NCI-H226 (cell line): ENCODE measurements at places on chromosomes 12 and 14.

- DNase-seq: no peak
Measured at GRCh38 chr14:101827286-101827685, 65.8 kb downstream of the PPP2R5C start.

- no peak for DNase-seq
Measured at GRCh38 chr12:21613931-21614330, 9.3 kb upstream of the GYS2 start.

- no peak for DNase-seq
Measured at GRCh38 chr12:30976206-30976605, 49.7 kb downstream of the TSPAN11 start.

DNA sequence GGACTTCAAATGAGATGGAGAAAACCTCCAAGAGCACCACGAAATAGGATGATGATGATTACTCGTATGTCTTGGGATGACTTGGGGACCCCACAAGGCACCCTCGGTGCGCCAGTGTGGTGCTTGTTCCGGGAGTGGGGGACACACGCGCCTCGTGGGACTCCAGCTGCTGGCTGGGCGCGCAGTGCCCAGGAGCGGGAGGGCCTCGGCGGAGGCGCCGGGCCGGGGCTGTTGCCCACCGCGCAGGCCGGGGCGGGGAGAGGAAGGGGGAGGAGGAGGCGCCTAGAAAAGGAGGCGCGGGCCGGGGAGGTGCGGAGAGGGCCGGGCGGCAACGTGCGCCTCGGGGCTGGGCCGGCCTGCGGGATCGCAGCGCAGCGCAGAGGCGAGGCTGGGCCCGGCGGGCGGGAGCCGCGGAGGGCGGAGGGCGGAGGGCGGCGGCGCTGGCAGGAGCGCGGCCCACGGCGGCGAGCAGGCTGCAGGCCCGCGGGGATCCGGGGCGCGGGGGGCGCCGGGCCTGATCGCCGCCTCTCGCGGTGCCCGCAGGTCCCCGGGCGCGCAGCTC lies at the start of gene RFLNA:
TSS of gene RFLNA (plus strand) at position 314 of the 562 bp plus-strand sequence. CDS start 337 bp downstream, outside the sequence.
- peak; percentile 66 for DNase-seq

- DNase-seq: no peak
Measured at GRCh38 chr12:52123487-52124186, 44.1 kb downstream of the SMIM41 start.

- DNase-seq: peak; percentile 7
Measured at GRCh38 chr14:37974421-37974820, 233.3 kb upstream of the SSTR1 start.

- DNase-seq: no peak
Measured at GRCh38 chr12:9961901-9962300, 9.3 kb upstream of the CLEC12A start.

DNA sequence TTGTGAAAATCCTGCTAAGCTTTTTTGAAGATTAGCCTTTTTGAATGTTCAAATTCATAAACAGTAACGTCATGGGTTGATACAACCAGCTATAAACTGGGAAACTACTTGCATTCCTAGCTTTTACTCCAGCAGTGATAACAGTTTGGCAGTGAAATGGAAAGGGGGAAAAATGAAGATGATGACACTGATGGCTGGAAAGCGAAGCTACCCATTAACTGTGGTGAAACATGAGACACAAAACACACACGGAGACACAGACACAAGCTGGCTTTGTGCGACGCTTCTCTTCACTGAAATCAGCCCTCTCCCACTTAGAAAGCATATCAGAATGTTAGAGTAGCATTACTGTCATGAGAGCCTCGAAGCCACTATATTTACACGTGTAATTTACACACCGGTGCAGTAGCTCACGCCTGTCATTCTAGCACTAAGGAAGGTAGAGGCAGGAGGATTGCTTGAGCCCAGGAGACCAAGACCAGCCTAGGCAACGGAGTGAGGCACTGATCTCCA lies 15.7 kb downstream of the VPS37B start:
- DNase-seq: peak; percentile 78

GRCh38 chr12:115820656-115821055 lies 456.8 kb downstream of the MED13L start:
- no peak for DNase-seq

DNA sequence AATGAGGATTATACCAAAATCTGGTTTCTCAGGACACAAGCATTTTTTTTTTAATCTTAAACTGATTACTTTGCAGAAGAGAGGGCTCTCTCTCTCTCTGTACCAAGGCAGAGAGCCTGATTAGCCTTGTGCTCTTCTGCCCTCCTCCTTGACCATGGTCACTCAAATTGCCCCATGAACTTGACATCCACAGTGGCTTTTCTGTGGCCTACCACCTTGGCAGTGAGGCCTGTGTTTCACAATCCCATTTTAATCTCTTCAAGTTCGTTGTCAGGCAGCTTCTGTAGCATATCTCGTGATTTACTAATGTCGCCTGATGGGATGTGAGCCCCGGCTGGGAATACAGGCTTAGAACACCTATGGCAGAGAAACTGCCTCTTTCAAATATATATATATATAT lies 30.7 kb upstream of the PWP1 start:
- DNase-seq: no peak

DNA sequence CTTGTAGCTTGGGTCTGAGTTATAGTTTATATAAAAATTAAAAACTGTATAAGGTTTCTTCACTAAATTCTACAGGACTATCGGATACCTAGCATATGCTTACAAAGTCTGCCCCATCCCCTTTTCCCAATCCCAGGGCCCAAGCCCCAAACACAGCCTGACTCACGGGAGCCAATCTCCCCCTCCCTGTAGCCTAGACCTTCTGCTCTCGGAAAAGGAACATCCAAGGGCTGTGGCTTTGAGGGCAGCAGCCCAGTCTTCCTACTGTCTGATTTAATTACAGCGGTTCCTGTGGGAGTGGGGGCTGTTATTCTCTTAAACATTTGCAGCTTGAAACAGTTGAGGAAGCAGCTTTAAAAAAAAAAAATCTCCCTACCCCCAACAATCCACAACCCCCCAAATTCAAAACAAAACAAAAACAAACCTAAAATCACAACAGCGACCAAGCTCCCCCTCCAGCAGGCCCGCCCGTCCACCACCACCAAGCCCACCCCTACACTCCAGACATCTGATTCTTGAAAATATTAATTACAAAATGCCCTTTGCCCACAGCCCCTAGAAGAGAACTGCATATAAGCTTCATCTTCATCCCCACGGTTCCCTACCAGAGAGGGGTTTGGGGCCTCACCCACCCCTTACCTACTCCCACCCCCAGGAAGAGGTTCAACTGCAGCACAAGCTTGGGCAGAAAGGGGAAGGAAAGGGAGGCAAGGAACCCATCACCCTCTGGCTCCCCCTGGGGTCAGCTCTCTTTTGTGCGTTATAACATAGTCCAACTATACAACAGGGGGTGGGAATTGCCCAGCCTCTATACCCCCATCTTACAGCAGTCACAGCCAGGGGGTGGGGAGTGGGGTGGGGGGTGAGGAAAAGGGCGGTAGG lies 1.1 kb upstream of the PRKAG1 start:
- DNase-seq: peak; percentile 20

- DNase-seq: no peak
Measured at GRCh38 chr14:36976571-36977023, 195.8 kb downstream of the SLC25A21 start.

GRCh38 chr12:115044073-115044472 lies 360.1 kb upstream of the TBX3 start:
- no peak for DNase-seq

- DNase-seq: no peak
Measured at GRCh38 chr14:54660604-54661111, 93.7 kb downstream of the SAMD4A start.

DNA sequence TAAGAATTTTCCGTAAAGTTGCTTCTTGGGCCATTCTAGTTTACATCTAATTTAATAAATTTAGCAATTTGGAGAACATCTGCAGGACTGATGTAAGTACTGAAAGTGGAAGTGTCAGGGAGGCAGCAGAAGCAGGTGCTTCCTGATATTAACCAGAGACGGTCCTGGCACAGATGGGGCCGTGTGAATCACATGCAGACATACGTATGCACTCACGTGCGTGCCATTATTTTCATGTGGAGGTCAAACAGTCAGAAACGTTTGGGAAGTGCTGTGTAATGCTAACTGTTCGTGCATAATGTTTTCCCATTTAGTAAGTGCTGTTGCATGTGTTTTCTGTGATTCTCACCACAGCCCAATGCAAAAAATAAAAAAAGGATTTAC lies 87.8 kb upstream of the DYNC1H1 start:
- no peak for DNase-seq

GRCh38 chr12:42507565-42507964 lies 82.0 kb downstream of the PRICKLE1 start:
- no peak for DNase-seq

GRCh38 chr14:58639842-58640484 lies 2.2 kb downstream of the DACT1 start:
- peak; percentile 51 for DNase-seq

- DNase-seq: no peak
Measured at GRCh38 chr12:99059824-99060511, 414.9 kb downstream of the APAF1 start.

- no peak for DNase-seq
Measured at GRCh38 chr14:96274543-96274942, 18.5 kb downstream of the BDKRB1 start.

DNA sequence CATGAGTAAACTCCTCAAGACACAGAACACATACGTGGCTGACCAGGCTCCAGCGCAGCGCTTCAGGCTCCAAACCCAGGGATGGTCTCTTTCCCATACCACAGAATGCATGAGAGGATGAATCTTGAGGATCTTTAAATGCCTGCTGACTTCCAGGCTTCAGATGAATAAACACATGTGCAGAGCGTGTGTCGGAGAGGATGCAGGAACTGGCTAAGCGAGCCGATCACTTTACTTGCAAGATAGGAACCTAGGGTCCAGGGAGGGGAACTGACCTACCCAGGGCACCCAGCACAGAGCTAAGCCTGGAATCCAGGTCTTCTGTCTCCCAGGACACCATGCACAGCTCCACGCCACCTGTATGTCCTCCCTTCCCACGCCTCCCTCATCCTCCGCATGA lies 209.8 kb downstream of the BCL11B start:
- no peak for DNase-seq

GRCh38 chr12:87140262-87140661 lies 884.1 kb upstream of the MGAT4C start:
- DNase-seq: peak; percentile 97

DNA sequence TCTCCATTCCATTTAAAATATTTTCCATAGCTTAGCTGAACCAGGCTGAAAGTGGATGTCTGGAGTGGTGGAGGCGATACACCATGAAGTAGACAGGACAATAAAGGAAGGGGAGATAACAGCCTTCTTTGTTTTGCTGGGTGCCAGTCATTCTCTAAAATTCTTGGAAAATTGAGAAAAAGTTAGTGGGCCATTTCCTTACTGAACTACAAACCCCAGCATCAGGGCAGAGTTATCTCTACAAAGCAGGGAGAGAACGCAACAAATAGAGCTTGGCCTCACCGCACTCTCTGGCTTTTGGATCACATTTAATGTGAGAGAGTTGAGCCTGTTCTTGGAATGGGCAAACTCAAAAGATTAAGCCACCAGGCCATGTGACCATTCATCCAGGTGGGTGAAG lies 41.2 kb upstream of the LRRC10 start:
- no peak for DNase-seq

DNA sequence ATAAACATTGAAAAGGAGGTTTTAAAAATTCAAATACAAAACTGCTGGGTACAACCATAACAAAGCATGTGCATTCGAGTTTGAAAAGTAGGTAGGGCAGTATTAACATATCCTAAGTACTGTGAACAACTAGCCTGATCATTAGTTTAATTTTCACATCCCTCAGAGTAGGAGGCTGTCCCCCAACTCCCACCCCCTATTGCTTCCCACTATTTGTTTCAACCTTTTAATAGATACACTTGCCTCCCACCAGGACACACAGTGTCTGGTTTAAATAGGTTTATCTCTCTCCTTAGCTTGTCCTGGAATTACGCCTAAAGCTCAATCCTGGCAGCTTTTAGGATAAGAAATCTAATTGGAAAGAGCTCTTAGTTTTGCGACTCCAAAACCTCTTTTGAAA lies 2.1 kb downstream of the TAOK3 start:
- no peak for DNase-seq

- peak; percentile 76 for DNase-seq
Measured at GRCh38 chr12:62192180-62192902, 67.9 kb upstream of the USP15 start.

DNA sequence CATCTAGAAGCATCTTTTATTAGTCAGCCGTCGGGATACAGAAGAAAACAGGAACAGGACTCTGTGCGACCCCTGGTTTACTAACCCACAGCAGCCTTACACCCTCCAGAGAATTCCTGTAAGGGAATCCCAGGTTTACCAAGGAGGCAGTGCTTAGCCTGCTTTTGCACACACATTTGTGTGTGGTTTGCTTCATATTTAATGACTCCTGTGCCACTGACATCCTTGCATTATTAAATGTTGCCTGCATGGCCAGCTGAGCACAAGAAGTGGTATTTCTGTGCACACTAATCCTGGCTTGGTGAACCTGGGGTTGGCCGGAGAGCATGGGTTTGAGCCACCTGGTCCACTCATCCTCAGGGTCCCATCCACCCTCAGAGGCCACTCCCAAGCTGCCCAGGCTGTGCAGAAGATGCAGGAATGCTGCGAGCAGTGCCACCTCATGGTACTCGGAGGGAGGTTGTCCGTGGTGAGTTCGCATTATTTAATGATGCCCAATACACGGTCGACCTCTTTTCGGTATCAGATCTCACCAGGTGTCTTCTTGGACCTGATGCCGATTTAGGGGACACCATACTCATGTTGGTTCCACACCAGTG lies 152.4 kb upstream of the RTL1 start:
- no peak for DNase-seq

DNA sequence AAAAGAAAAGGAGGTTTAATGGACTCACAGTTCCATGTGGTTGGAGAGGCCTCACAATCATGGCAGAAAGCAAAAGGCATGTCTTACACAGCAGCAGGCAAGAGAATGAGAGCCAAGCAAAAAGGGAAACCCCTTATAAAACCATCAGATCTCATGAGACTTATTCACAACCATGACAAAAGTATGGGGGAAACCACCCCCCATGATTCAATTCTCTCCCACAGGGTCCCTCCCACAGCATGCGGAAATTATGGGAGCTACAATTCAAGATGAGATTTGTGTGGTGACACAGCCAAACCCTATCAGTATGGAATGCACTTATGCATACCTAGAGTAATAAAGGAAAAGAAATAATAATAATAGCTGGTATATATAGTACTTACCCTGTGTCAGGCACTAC lies 4.5 kb upstream of the GLIPR1 start:
- peak; percentile 29 for DNase-seq

GRCh38 chr12:79955561-79955960 lies 20.7 kb upstream of the PPP1R12A start:
- no peak for DNase-seq

DNA sequence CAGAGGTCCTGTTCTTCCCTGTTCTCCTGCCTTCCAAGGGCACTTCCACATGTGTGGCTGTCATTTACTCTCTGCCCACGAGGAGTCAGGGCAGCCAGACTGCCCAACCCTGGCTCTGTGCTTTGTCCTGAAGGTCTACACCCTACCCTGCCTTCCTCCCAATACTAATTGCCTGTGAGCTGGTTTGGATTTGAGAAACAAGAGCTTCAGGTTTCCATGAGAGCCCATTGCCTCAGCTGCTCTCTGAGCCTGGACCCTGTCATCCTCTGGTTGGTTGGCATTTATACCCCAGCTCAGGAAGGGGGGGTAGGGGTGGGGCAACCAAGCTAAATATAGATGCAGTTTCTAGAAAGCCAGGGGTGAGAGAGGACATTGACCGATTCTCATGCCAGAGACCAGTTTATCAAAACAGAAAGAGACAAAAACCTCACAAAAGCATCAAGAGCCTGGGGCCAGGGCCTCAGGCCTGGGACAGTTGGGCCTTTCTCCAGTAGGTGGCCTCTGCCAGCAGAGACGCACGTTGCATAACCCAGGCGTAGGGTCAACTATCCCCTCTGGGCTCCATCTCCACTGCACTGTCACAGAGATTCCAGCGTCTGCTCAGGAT lies 34.5 kb downstream of the VDR start:
- DNase-seq: peak; percentile 15
